T follicular helper cell (primary cell): ENCODE measurements at places on chromosomes 6 and 20.

- DNase-seq, result no peak
Observed at GRCh38 chr6:23177806-23178205, 608.4 kb downstream of the HDGFL1 start.

DNA sequence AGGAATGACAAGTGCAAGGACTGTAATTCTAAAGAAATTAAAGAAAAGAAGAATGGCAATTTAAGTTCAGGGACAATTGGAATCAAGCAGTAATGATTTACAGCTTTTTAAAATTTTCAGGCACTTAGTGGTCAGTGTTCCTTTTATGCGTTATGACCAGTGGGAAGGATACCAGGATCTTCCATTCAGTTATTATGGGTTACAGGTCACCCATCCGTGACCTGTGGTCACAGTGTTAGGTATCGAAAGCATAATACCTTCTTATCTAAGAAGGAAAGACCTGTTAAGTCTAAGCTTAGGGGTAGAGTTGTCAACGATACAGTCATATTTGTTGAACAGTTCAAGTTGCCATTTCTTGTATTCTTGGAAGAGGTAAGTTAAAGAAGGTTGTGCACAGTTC is 253.8 kb downstream of the LAMA2 start:
- DNase-seq, result no peak

DNA sequence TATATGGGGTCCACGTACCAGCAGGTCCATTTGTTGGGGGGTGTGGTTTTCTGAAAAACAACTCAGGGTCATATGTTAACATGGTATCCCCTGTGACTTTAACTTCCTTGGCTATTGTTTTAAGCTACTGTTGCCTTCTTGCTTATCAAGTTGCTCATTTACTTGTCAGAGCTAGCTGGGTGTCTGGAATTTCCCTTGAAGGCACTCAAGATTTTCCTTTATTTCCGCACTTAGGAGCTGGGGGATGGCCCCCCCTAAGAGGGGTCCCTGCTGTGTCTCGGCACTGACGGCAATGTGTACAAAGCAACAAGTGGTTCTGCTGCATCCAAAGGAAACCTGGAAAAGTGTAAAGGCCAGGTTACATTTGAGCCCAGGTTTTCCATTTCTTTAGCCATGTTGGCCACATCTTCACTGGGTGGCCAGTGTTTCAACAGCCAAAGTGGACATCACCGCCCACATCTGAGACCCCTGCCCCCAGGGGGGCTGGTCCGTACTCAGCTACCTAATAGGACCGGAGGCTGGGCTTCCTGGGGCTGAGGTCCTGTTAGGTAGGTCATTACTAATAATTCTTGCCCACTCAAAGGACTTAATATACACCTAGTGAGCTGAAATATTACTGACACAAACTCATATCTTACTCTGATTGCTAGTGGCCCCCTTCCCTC is 24.8 kb upstream of the SYNDIG1 start:
- no peak for DNase-seq

DNA sequence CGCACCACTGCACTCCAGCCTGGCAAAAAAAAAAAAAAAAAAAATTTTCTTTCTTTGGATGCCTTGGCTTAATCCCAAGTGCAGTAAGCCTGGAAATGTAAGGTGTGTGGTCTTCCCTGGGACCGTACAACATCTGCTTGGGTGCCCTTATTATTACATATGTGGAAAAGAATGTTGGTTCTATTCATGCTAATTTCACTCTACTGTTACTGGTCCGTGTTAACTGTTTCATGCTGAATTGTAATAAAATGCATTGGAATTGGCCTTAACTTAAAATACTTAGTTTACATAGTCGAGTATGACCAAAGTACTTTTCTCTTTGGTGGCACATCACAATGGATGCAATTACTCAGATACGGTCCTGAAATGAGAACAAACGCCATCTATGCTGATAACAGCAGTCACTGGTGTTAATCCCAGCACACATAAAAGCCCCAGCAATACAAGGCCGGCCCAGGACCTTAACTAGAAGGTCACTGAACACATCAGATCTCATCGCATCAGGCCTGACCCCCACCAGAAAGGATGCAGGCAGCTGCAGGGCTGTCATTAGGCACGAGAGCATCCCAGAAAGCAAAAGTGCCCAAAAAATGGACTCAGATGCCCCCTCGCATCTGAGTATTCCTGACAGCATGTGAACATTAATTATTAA is 1.2 kb downstream of the SERPINB6 start:
- DNase-seq, result no peak

- no peak for DNase-seq
Observed at GRCh38 chr20:37901240-37901639, 1.7 kb upstream of the VSTM2L start.

DNA sequence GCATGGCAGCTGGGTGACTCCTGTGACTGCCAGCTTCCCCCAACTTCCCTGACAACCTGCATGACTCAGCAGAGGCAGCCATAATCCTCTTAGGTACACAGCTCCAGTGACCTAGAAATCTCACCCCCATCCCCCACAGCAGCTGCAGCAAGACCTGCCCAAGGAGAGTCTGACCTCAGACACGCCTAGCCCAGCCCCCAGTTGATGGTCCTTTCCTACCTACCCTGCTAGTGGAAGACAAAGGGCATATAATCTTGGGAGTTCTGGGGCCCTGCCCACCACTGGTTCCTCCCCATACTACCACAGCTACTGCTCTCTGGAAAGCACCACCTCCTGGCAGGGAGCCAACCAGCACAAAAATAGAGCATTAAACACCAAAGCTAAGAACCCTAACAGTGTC is 90.2 kb downstream of the F13A1 start:
- DNase-seq, result no peak

DNA sequence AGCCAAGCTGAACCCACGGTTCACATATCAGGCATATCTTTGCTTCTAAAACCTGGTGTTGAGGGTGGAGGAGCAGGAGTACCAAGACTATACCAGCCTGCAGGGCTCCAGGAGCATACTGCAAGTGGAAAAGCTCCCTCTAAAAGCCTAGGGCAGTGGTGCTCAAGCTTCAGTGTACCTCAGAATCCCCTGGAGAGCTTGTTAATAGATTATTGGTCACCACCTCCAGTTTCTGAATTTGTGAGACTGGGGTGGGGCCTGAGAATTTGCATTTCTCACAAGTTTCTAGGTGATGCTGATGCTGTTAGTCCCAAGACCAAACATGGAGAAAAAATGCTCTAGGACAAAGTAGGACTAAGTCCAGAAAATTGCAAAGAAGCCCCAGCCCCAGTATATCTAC is 65.4 kb downstream of the FILIP1 start:
- DNase-seq, result no peak

- no peak for DNase-seq
Observed at GRCh38 chr6:43490523-43490939, 13.2 kb downstream of the TJAP1 start.

DNA sequence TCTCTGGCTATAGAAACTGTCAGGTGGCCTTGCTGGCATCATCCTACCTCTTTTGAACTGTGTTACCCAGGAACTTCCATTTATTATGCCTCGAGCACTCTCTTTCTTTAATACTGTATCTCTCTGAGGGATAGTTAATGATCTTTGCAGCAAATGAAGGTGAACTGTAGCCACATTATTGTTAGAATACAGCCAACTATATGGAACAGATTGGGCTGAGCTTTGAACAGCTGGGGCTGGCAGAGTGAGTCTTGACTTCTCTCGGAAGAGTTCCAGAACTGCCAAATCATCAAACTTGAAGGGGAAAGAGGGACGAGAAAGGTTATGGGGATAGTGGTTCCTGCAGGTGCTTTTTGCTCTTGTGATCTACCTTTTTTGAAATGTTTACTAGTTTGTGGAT is 237.7 kb downstream of the PRL start:
- no peak for DNase-seq

GRCh38 chr6:137692806-137693205 is 174.3 kb upstream of the TNFAIP3 start:
- DNase-seq, result no peak

GRCh38 chr6:73314577-73315492 is 39.2 kb downstream of the DPPA5 start:
- no peak for DNase-seq

- no peak for DNase-seq
Observed at GRCh38 chr6:47235421-47235820, 74.3 kb downstream of the TNFRSF21 start.

DNA sequence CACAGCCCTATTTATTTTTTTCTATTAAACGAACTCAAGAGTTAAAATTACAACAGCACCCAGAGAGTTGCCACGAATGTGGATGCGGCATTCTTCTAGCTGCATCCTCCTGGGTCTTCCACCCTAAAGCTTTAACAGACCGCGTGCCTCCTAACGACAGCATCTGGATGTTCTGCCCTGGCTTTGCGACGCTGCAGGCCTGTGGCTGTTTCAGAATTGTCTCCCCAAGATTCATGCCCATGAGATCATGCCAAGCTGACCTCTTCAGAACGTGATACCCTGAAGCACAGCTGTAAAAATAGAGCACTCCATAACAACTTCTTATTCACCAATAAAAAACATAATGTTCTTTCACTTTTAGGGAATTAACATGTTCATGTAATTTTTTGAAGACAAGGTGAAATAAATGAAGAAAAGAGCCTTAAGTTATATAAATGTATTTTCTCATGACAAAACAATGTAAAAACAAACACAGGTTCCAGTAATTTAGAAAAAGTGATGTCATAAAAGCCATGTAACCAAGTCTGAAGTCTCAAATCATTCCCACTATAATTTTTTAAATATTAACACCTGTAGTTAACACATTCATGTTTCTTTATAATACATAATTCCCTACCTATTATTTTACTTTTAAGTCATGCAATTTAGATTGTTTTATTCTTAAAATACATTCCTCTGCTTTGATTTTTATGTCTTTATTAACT is 26.5 kb downstream of the HIVEP2 start:
- no peak for DNase-seq

- no peak for DNase-seq
Observed at GRCh38 chr6:34383656-34384320, 8.7 kb downstream of the NUDT3 start.

DNA sequence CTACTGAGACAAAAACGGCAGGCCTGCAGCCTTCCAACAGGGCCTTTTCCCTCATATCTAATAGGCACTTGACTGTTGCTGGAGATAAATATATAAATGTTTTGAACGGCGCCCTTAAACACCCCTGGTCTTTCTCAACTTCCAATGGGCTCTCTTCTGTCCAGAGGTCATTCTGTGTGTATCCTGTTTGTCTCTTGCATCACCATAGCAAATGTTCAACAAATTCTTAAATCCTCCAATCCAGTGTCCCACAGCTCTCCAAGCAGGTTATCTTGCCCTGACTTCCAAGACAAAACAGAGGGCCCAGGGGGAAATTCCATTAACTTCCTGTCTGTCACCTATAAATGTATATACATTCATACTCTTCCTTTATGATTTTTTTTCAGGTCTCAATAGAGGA is 62.0 kb downstream of the OR2J2 start:
- no peak for DNase-seq

DNA sequence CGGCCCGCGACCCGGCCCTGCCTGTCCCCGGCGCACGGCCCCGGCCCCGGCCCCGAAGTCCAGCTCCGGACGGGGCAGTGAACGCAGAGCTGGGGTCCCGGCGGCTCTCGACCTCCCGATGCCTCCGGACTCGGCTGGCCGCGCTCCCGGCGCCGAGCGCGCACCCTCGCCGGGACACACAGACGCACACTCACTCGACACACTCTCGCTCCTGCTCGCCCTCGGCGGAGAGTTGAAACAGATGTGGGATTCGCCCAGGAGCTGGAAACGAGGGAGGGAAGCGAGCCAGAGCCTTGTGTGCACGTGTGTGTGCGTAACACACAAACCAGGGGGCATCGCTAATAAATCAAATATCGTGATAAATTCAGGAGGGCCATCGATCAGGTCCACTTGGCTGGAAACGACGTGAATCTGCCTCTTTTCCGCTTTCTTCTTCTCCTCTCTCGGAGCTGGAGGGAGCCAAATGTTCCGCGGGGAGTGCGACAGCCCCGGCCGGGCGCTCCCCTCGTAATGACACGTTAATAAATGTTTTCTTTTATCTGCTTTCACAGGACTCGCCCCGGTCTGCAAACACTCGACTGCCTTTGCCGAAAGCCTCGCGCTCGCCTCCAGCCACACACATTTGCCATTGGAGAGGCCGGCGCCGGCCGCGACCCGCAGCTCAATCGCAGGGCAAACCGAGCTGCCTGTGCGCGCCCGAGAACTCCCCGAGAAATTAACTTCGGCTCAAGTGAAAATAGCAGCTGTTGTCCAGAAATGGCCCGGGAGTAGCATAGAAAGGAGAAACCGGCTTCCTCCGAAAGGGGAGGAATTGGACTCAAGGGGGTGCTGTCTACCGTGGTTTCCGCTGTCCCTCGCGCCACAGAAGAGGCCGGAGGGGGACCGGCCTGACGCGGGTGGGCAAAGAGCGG is 828 bp upstream of the SULF2 start:
- DNase-seq, result no peak

DNA sequence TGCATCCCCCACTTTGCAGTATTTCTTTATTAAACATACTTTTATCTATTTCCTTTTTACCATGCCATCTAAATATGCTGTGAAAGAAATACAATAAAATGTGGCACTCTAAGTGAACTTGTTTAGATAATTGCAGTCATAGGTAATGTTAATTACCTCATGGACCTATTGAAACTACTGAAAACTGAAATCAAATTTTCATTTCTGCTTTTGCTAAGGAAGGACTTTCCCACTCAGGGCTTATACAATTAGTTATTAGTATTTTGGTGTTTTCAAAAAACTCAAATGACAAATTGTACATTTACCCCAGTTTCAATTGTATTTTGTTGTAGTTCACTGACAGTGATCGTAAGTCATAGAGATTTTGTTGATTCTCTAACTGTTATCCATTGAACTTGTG is 88.4 kb downstream of the ID4 start:
- DNase-seq, result no peak

DNA sequence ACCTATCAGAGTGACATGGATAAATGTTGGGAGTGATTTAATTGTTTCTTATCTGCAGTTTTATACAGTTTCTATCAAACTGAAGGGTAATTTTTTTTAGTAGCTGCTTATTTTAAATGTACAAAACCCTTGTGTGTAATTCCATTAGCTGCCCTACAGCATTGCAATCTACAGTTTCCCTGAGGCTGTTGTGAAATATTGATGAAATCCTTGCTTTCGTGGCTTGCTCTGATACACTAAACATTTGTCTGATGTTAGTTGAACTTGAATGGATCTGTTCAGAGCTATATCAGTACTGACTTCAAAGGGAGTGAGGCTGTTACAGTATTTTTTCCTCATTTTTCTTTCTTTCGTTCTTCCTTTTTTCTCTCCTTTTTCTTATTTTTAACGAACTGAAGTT is 255.4 kb downstream of the TSHZ2 start:
- no peak for DNase-seq

- peak; percentile 5 for DNase-seq
Observed at GRCh38 chr6:32692019-32692418, 25.6 kb upstream of the HLA-DQB1 start.

- peak; percentile 58 for DNase-seq
Observed at GRCh38 chr6:157273756-157274470, 49.4 kb downstream of the TMEM242 start.

- DNase-seq, result no peak
Observed at GRCh38 chr6:140601021-140601808, 1226.8 kb upstream of the CITED2 start.
